Cerebellum (tissue), 4 donors: ENCODE measurements at places on chromosomes 6 and 20. TPM values are rescaled to one million over a fixed set of nuclear protein-coding genes. Genes with fewer than 3 reads are reported as not detected.

The RUNX2 gene
- 0.54 TPM for total RNA-seq

The CD24 gene
- 430 TPM for total RNA-seq

The TMEM244 gene
- total RNA-seq, result not detected

DNA sequence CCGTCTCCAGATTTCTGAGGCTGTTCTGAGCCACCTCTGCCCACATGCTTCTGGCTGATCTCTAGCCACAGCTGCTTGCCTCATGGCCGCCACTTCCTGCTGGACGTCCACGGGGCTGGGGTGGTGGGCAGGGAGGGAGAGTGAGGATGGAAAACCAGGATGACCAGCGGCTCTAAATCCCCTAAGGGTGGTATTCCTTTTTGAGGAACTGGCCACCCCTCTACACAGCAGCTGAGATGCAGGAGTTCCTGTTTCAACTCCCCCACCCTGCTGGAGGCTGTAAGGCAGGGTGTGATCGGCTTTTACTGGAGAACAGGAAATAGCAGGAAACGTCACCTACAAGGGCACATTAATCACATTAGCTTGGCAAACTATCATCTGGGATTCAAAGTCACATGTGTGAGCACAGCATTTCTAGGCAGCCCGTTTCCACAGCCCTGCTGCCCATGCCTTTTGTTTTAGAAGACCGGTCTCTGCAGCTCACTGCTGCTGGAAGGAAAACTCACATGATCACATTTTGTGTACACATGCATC, 181.6 kb upstream of the ECI2 start:
- DNase-seq, result no peak

- DNase-seq, result no peak
Measured at GRCh38 chr20:58039274-58040092, 189.0 kb downstream of the ANKRD60 start.
